Stimulated activated CD8-positive, alpha-beta memory T cell treated with anti-CD3 and anti-CD28 coated beads, Interleukin-2, amount 100 ng/mL, for 1 hour (primary cell): ENCODE measurements at places on chromosomes 13 and 19.

- DNase-seq, result no peak
Measured at GRCh38 chr13:75832812-75833211, 196.7 kb downstream of the LMO7 start.

GRCh38 chr19:48501494-48502349, 9.9 kb downstream of the LMTK3 start:
- no peak for DNase-seq

DNA sequence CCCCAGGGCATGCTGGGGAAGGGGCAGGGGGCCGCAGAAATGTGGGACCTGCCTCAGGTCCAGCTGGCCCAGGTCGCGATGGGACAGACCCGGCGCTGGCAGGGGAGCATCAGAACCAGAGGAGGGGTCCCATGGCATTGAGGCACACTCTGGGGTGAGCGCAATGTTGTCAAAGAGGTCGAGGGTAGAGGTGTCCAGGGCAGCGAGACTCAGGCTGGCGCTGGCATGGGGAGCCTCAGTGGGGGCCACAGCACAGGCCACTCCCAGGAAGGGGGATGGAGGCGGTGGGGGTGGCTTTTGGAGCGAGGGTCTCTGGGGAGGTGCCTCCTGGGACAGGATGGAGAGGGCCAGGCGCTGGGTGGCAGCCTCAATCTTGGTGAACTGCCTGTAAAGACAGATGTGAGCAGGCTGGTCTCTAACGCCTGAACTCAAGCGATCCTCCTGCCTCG, 944 bp downstream of the C19orf85 start:
- no peak for DNase-seq

DNA sequence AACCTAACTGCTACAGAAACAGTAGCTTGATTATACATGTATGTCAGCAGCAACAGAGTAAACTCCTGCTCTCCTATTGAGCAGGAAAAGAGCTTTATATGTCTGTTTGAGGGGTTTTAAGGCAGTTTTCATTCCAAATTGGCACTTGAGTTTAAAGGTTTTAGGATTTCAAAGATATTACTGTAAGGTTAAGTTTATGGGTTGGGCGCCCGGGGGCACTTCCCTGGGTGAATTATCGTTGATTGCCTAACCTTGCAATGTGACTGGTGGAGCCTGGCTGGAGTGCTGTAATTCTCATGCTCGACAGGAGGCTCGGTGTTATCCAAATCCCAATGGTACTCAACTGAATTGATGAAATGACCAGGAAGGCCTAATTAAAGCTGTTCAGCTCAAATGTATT, 1586.1 kb downstream of the OLFM4 start:
- no peak for DNase-seq

DNA sequence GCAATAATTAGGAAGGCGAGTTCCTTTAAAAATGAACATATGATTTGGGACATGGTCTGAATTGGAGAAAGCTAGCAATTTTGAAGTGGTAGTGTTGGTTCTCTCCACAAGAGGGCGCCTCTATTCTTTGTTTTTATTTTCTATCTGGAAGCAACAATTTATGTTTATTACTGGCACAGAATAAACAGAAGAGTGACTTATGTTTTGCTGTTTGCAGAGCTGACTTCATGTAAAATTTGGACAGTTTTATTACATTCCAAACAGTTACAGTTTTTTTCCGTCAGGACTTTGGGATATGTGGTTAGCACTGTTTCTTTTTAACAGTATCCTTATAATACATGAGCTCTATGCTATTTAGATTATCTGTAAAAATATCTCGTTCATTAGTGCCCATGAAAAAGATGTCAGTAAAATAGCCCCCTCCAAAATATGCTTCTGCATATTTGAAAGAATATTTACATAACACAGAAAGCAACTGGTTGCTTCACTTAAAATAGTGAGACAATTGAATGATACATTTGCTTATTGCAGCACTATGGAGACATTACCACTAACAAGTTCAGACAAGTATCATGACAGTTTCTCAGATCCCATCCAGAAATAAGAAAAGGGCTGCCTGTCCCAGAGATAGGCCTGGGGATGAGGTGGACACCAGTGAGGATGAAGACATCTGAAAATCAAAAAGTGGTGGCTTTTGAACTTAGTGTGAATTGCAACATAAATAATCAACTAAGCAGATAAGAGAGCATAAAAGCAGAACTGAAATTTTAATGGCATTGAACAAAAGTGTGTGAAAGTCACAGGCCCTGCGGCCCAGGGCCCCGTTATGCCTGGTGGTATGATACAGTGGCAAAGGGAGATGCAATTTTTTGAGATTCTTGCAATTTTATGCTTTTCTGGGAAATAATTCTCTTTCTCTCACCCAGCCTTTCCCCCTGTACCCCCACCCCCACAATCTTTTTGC, 32.3 kb upstream of the FGF9 start:
- DNase-seq, result no peak

DNA sequence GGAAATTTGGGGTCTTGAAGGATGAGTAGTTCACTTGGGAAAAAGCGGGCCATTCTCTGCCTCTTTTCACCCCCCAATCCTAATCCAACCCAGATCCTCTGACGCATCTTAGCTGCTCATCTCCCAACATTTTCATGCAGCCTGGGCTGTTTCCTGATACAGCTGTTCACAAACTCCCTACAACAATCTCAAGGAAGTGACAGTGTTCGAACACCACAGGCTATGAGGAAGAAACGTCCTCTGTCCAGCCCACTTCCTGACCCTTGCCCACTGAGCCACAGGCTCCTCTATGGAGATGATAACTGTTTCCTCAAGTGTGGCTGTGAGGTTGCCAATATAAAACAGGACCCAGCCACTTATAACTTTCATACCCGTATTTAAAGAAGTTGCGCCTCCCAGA, 16.2 kb downstream of the LMTK3 start:
- DNase-seq, result no peak

DNA sequence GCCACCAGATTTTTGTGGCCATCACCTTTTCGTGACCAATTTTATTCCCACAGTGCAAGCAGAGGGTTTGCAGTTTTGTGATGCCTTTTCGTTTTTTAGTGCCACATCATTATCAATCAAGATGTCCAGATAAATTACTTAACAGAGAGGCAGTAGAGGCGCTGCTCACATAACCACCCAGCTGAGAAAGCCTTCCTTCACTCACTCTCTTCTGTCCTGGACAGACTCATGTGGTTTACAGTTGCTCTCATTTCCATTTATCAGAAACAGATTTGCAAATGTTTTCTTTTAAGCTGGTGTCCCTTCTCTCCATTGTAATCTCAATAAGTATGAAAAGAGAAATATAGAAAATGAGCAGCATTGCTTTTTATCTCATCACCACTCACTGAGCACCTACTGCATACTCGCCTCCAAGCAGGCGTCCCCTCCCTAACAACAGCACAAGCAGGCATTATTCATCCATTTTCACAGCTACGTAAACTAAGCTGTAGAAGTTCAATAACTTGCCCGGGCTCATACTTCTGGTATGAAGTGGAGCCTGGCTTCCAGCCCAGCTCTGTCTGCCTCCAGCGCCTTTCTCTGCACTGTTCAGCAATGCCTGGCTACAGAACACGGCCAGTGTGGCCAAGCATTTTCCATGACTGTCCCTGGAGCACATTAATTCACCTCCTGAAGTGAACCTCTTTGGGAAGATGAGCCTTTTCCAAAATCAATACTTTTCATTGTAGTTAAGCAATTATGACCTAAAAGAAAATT, 34.6 kb upstream of the KATNAL1 start:
- DNase-seq, result no peak

- DNase-seq, result no peak
Measured at GRCh38 chr19:45717983-45718650, 12.6 kb downstream of the FBXO46 start.

- DNase-seq, result no peak
Measured at GRCh38 chr13:41496420-41497234, 39.3 kb downstream of the RGCC start.

- no peak for DNase-seq
Measured at GRCh38 chr19:4913996-4914735, 4.9 kb downstream of the UHRF1 start.

DNA sequence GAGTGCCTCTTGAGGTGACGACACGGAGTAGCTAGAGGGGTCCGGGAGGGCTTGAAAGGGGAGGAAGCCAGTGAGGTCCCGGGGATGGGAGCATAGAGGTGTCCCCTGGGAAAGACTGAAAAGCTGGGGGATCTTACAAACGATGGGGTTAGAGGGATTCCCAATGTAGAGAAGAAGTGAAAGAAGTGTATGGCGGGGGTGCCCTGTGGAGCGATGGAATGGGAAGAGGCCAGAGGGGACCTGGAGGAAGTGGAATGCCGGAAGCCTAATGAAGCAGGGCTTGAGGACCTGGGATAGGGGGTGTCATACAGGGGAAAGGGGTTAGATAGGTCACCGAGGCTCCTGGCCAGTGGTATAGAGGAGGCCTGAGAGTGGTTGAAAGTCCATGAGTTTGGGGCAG, 580 bp downstream of the AP2A1 start:
- DNase-seq, result no peak

GRCh38 chr13:93559718-93560117, 333.1 kb downstream of the GPC6 start:
- no peak for DNase-seq

- no peak for DNase-seq
Measured at GRCh38 chr13:76865109-76865508, 21.1 kb downstream of the KCTD12 start.

DNA sequence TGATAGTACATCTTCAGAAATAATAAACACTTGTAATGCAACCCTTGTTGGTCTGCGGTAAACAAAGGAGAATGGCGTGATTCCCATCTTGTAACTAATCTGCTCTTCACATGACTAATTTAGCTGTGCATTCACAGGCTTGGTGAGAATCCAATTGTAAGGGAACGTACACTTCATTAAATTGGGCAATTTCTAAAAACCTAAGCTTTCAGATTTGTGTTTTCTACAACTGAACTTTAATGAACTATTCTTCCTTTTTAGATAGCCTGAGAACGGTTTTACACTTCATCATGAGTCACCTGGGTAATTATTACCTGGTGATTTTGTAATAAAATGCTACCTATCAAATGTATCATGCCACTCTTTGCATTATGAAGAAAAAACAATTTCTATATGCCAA, 306.9 kb downstream of the KLF5 start:
- no peak for DNase-seq

DNA sequence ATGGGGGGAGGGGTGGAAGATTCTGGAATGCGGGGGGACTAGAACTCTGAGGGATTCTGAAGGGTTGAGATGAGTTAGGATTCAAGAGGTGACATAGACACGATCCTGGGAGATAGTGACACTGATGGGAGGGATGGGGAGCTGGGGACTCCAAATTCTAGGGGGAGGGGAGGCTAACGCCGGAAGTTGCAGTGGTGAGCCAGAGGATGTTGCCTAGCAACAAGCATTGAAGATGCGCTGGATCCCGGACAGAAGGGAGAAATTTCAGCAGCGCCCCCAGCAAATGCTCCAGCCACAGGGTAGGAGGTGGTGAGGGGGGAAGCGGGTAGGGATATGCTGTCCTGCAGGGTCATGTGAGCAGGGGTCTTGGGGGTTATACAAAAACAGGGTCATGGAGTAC, 6.9 kb upstream of the LTBP4 start:
- no peak for DNase-seq

DNA sequence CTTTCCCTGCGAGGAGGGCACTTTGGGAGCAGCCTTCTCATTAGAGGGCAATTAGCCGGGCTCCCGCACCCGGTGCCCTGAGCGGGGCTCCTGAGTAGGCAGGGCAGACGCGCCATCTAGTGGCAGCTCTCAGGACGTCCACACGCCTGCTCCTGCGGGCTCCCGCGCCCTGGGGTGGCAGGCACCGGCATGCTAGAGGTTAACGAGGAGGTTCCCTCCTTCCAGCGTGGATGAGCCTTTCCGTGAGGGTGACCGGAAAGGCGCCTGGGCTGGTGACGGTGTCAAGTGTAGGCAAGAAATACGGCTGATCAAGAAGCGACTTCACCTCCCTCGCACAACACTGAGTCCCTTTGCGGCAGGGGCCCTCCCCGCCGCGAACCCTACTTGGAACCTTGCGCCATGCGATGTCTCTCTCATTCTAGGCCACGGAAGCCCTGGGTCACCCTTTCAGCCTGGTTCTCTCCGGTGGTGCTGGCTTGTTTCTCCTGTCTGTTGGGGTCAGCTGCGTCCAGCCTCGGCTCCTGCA, 67.7 kb downstream of the ALOX5AP start:
- peak; percentile 63 for DNase-seq

- no peak for DNase-seq
Measured at GRCh38 chr19:28289295-28290063, 923.5 kb downstream of the UQCRFS1 start.

- DNase-seq, result no peak
Measured at GRCh38 chr19:46066471-46066870, 25.7 kb upstream of the IGFL4 start.

DNA sequence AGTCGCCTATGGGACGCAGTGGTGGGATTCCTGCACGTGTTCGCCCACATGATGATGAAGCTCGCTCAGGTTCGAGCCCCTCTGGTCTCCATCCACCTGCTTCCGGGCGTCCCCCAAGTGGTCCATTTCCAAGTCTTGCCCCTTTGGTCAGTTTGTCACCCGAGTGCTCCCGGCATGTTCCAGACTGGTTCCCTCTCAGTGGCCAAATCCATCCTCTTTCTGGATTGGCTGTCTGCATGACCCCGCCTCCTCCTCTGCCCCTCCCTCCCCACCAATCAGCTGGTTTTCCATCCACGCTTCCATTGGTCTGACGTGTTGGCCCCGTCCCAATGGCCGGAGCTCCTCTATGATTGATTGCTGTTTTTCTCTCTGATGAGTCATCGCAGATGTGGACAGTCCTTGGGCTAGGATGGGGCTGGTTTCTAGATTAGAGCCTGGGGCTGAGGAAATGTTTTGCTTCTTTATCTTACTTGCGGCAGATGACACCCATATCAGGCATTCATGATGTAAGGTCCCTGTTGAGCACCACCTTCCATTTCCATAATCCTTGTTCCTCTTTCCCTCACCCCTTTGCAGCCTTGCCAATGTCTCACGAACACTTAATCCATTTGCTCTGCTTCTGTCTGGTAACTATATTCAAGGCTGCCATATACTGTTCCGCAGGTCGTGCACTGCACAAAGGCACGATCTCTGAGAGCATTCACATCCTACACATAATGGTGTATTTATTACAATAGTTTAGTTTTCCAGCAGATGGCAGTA, 73.8 kb downstream of the MAP4K1 start:
- no peak for DNase-seq

GRCh38 chr13:58151452-58151851, 519.9 kb downstream of the PCDH17 start:
- DNase-seq, result no peak

DNA sequence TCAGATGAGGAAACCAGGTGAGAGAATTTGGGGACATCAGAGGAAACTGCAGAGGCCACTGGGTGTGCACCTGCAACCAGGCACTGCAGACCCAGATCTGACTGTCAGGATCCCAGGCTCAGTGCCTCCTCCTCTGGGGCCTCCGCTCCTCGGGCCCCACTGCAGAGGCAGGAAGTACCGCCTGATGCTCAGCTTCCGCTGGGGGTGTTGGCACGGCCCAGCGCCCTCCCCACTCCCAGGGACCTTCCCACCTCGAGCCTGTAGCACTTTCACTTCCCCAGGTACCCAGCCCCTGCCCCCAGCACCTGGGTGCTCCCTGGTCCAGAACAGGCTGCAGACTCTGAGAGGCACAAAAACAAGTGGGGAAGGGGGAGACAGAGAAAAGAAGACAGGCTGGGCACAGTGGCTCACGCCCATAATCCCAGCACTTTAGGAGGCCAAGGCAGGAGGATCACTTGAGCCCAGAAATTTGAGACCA, 1.4 kb upstream of the CD37 start:
- peak; percentile 49 for DNase-seq

GRCh38 chr13:101493541-101493940, 41.1 kb downstream of the ITGBL1 start:
- DNase-seq, result no peak
